ENCODE measurements at places on chromosomes 4 and X. TPM values are rescaled to one million over a fixed set of nuclear protein-coding genes. Genes with fewer than 3 reads are reported as not detected.
A peak's percentile ranks its signal among the peaks of the same experiment; 100 is the strongest.

DNA sequence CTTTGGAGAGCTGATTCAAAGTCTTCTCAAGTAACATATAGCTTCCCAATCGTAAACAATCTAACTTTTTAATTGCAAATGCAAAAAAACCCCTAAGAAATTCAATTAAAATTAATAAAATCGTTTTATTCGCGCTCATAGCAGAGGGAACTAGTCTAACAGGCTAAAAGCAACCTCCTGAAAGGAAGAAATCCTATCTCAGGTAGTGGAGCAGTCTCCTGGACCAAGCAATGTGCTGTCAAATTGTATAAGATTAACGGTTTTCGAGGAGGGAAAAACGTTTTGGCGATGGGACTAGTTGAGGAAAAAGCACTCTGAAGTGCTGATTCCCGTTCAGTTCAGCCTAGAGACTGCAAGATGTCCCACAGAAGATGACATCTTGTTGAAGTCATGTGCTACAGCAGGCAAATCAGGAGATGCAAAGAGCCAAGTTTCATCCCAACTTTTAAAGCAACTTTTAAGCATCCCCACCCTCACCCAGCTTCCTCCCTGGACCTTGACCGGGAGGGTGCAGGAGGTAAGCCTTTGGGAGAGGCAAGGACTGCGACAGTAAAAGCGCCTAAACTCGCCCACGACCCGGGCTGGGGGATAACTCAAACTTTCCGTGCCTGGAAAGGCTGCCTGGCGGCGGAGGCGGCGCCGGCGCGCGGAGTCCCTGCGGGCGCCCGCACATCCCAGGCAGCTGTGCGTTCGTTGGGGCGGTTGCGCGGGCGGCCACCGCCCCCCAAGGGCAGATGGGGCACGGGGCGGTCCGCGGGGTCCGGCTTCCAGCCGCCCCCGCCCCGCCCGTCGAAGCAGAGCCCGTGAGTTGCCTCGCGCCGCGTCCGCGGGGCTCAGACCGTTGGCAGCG is 784 bp downstream of the MAP7D3 start:
- DNase-seq = peak; percentile 15

DNA sequence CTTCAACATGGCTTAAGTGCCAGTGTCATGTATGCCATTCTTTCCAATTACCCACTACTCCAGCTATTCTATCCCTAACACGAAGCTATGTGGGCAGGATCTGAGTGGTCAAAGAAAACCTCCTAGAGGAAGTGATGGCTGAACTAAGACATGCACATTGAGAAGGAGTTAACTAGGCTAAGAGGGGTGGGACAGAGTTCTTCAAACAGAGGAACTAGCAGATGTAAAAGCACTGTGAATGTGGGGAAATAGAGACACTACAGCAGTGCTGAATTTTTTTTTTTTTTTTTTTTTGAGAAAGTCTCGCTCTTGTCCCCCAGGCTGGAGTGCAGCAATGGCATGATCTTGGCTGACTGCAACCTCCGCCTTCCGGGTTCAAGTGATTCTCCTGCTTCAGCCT is 6.2 kb downstream of the JCHAIN start:
- no peak for DNase-seq

GRCh38 chr4:153471698-153472093 is 5.5 kb downstream of the TMEM131L start:
- no peak for DNase-seq

The MTMR8 gene
- not detected for total RNA-seq

The GABRG1 gene
- not detected for total RNA-seq

DNA sequence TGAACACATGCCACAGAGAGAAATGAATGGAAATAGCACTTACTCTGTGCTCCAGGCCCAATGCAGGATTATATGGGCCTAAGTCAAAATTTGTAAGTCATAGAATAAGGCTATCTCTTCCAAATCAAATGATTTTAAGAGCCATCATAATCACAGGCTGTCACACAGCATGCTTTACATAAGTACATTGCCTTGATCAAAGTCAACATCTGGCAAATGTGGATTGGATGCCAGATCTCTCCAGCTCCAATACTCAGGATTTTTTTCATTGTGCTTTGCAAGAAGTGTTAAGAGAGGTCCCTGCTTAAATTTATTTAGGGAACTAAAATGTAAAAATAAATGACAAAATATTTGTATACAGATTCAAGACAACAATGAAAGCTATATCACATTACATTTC is 299.9 kb downstream of the PRDM5 start:
- no peak for DNase-seq

GRCh38 chr4:13461191-13461905 is 22.8 kb downstream of the RAB28 start:
- DNase-seq = no peak

The SHROOM3 gene
- 39.8 TPM for total RNA-seq

GRCh38 chr4:109826719-109827118 is 1.1 kb upstream of the RRH start:
- DNase-seq = peak; percentile 23

GRCh38 chr4:24024605-24025004 is 134.8 kb upstream of the PPARGC1A start:
- DNase-seq = no peak

DNA sequence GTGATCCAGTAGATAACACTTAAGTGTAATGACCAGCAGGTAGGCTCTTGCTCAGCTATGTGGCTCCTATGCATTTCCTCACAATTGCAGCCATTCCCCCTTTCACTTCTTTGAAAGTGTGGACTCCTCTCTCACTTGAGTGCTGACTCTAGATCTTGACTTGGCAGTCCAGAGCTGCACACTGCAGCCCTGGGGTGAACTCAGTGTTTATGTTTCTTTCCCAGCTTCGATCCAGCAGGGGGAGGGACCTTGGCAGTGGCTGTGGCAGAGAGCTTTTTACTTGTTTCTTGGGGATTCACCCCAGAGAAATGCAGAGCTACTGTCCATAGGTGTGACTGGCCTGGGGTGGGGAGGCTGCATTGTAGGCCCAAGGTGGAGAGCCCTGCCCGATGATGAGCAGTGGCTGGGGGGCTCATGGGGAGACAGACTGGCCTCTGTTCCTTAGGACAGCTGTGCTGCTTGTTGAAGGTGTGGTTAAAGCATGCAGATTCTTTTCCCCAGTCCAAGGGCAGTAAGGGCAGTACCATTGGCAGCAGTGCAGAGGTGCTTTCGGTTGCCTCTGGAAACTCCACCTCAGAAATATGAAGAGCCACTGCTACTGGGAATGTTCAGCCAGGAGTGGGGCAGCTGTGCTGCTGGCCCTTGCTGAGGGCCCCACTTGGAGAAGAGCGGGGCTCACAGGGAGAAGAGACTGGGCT is 134.7 kb downstream of the SH3BGRL start:
- DNase-seq = peak; percentile 18

The ODAPH gene
- not detected for total RNA-seq

DNA sequence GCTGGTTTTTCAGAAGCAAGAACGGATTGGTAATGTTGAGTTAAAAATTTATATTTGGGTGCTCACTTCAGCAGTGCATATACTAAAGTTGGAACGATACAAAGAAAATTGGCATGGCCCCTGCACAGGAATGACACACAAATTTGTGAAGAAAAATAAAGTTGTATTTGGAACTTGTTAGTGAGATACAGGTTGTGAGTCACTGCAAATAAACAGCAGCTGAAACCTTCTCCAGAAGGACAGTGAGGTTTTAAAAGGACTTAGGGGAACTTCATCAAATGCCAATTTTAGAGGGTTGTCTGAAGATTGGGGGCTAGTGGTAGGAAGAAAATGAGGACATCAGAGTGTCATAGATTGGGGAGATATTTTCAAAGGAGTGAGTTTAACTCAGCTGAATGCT is 79.7 kb upstream of the ELOVL6 start:
- no peak for DNase-seq

DNA sequence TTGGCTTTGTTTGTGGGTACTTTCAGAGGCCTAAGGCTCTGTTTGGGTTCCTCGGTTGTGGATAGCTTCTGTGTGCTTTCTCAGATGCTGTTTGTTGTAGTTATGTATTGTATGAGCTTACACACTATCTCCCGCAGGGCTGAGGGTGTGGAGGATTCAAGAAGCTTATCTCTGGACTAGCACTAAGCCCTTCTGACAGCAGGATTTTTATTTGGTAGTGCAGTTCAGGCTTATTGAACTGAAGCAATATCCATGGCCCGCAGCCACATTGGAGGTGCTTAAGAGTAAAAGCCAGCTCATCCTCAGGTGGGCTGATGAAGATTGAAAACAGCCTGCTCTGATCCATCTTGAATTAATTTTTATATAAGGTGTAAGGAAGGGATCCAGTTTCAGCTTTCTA is 128.2 kb downstream of the RASGEF1B start:
- DNase-seq = no peak

GRCh38 chr4:21083413-21083812 is 383.2 kb downstream of the PACRGL start:
- DNase-seq = no peak

GRCh38 chr4:179165862-179166261 is 1723.6 kb upstream of the AGA start:
- DNase-seq = no peak

DNA sequence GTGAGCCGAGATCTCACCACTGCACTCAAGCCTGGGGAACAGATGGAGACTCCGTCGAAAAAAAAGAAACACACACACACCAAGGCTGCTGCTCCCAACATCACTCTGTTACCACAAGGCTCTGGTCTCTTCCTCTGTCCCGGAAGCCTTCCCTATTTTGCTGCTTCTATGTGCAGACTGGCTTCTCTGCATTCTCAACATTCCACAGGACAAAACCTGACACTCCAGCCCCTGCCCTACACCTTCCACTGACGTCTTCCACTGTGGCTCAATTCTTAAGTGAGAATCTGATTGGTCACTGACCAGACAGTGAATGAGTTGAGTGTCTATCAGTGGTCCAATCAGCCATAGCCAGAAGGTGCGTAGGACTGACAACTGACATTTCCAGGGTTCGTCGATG is 5.9 kb downstream of the ODAPH start:
- no peak for DNase-seq

The GYG2 gene
- total RNA-seq = 0.54 TPM

- no peak for DNase-seq
Measured at GRCh38 chr4:113524096-113524495, 237.4 kb downstream of the CAMK2D start.

The CCNA2 gene
- total RNA-seq = 29.2 TPM

GRCh38 chr4:85548116-85548515 is 73.2 kb downstream of the ARHGAP24 start:
- DNase-seq = no peak

- no peak for DNase-seq
Measured at GRCh38 chr4:48367016-48367415, 25.7 kb downstream of the SLAIN2 start.

- peak; percentile 47 for DNase-seq
Measured at GRCh38 chr4:142265536-142265935, 580.6 kb downstream of the INPP4B start.

The VSIG4 gene
- total RNA-seq = not detected
